M059J (cell line): ENCODE measurements at places on chromosomes 4 and X. TPM values are rescaled to one million over a fixed set of nuclear protein-coding genes. Genes with fewer than 3 reads are reported as not detected.

DNA sequence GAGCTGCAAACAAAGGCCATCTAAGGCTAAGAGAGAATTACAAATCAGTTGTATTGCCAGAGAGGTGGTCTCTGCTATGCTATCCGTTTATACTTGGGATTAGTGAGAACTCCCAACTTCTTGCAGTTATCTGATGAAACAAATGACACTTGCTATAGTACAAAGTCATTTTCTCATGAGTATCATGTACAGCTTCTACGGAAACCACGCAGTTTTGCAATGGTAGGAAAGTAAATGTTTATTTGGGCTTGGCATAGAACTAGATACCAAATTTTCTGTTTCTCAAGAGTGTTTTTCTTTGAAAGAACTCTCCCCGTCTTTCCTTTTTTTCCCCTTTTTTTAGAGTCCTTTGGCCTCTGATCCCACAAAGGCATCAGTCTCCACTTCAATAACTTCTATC lies 128.2 kb upstream of the ENPEP start:
- DNase-seq: no peak

GRCh38 chr4:170674176-170674575 lies 584.4 kb upstream of the AADAT start:
- DNase-seq: no peak

GRCh38 chr4:143109376-143109775 lies 75.3 kb upstream of the USP38 start:
- no peak for DNase-seq

- no peak for DNase-seq
Measured at GRCh38 chr4:26753617-26754016, 107.0 kb upstream of the STIM2 start.

DNA sequence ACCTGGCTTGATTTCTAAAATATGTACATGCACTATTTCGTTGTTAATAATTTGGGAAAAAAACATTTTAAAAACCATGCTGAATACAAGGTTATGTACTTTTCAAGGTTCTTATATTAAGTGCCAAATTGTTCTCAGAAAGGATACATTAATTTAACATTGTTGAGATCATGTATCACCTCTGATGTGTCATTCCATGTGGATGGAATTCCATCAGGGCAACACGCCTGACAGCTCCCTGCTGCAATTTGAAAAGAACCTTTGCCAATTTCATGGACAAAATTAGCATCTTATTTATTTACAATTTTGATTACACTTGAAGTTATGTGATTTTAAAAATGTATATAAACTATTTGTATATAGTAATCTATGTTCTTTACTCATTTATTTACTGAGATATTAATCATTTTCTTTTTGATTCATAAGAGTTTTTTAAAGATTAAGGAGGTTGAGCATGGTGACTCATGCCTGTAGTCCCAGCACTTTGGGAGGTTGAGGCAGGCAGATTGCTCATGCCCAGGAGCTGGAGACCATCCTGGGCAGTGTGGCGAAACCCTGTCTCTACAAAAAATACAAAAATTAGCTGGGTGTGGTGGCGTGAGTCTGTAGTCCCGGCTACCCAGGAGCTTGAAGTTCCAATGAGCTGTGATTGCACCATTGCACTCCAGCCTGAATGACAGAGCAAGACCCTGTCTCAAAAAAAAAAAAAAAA lies 142.8 kb downstream of the ENPP6 start:
- no peak for DNase-seq

- DNase-seq: no peak
Measured at GRCh38 chr4:140019619-140020347, 134.2 kb downstream of the MAML3 start.

The COMMD8 gene
- total RNA-seq: 44.7 and 49.6 TPM in 2 replicates

- no peak for DNase-seq
Measured at GRCh38 chr4:94917146-94917545, 159.4 kb downstream of the BMPR1B start.

GRCh38 chr4:89216866-89217265 lies 90.7 kb downstream of the GPRIN3 start:
- no peak for DNase-seq

The PRRG3 gene
- total RNA-seq: not detected in 2 replicates

The TMEM154 gene
- 8.1 and 11.0 TPM in 2 replicates for total RNA-seq
